Fibroblast of skin of abdomen (primary cell): ENCODE measurements at places on chromosomes 2 and 18.
A peak's percentile ranks its signal among the peaks of the same experiment; 100 is the strongest.

DNA sequence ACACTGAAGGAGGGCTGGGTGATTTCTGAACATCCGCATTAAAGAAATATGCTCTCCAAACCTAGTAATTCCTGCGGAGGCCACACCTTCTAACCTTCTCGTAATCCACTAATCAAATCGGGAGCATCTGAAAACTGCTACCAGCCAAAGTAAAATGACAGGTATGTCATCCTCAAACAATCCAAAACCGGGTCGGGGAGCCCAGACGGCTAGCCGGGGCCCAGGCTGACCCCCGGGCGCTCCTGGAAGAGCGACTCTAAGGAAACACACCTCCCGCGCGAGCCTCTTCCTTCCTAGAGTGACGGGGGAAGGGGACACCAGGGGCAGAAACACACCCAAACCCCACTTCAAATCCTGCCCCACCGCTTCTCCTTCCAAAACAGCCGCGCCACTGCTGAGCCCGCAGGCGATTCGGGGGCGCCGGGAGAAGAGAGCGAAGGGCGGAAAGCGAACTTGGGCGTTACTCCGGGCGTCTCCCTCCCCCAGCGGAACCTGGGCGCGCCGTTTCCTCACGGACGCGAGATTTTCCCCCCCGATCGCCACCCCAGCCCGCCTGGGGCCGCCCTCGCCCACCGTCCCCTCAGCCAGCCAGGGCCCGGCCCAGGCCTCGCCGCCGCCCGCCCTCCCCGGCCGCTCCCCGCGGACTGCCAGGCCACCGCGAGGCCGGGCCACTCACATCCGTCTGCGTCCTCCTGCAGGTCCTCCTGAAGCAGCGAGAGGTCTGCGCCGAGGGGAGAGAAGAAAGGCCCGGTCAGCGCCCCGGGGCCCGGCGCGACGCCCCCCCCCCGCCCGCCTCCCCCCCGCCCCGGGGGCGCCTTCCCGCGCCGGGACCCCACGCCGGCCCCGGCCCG lies 584 bp downstream of the PPP4R1 start:
- DNase-seq, result peak; percentile 50

GRCh38 chr2:237633061-237633561 lies 5.7 kb downstream of the LRRFIP1 start:
- DNase-seq, result no peak

- no peak for DNase-seq
These were observed 188.2 kb downstream of the PTH2R start for GRCh38 chr2:208594642-208595385.

DNA sequence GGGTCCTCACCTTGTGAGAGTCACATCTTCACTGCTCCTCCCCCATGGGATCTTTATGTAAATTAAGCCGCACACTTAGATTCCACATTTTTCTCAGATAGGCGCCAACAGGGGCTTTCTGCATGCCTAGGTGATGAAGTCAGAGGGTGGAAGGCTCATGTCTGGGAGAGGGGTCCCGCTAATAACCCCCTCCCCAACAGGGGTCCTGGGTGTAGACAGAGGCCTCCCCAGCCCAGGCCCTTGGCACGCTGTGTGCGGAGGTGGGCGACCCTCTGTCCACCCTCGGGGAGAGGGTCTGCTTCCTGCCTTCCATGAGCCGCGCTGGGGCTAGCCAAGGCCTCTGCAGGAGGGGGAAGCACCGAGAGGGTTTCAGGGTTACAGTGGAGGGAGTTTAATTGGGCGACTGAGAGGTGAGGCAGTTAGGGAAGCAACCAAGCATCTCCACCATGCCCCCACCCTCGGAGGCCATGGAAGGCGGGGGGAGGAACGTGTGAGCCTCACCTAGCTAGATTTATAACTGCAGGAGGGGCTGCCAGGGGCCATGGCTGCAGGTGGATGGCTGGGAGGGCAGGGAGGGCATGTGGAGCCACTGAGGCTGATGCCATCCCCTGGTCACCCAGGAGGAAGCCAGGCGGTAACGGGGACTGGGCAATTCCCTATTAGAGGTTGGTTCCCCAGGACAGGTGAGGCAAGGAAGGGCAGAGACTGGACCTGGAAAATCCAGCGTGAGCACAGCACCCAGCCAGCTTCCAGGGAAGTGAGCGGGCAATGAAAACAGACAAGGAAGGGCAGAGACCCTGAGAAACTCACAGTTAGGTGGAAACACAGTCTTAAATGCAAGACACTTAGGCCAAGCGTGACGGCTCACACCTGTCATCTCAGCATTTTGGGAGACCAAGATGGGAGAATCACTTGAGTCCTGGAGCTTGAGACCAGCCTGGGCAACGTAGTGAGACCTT lies 7.7 kb upstream of the PXDN start:
- no peak for DNase-seq

- DNase-seq, result no peak
These were observed 3.7 kb upstream of the LRP2 start for GRCh38 chr2:169366066-169366465.

GRCh38 chr2:95379371-95379831 lies 23.1 kb upstream of the FAHD2A start:
- DNase-seq, result no peak

DNA sequence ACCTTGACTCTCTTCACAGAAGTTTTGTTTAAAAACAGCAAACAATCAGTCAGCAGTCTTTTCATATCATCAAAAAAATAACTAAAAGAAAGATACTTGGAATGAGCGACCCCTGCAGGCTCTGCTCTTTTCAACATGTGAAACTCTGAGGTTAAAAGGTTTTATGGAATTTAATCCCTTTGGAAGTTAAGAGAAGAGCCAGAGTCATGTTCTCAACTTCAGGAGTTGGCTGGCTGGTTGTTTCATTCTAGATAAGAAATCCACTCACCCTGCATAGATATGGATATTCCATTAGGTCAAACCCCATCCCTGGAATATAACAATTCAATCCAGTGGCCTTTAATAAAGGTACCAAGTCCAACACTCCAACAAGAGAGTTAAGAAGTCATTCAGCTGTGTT lies 115.6 kb upstream of the RMDN2 start:
- DNase-seq, result peak; percentile 68

GRCh38 chr2:160246356-160246755 lies 46.3 kb upstream of the ITGB6 start:
- peak; percentile 35 for DNase-seq

- no peak for DNase-seq
These were observed 336.3 kb upstream of the NRXN1 start for GRCh38 chr2:51368250-51368649.

- no peak for DNase-seq
These were observed 1.5 kb downstream of the GALR1 start for GRCh38 chr18:77250926-77251729.

DNA sequence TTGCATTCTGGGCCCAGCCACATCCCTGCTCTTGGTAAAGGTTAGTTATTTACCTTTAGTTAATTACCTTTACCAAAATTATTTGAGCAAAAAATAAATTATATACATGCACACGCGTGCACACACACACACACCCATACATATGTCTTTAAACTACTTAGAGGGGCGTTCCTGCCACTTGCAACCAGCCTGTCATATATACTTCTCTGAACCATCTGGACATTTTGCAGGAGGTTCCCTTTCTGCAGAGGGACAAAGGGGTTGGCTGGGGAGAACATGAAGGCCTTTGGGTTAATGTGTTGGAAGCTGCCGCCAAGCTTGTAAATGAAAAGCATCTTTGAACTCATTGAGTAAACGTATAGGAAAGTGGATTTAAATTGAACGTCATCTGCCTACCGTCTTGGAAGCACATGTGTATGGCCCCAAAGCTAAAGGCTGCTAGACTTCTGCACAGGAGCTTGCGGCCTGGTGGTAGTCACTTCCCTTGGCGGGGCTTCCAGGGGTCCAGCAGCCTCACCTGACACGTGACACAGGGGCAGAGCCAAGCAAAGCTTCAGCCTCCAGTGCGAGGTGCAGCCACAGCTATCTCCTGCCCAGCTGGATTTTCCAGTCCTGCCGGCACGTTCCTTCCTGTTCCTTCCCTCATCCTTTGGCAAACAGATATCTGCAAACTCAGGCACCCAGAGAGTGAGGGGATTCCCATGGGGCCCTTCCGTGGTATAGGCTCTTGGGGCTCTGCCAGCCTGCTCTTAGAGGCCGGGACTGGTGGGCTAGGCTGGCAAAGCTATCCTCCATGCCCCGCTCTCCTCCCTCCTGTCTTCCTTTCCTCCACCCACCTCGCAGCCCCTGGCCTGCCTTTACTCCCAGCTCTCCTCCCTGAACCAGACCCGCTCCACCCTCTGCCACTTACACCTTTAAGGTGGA lies 46.1 kb downstream of the SERTAD2 start:
- DNase-seq, result no peak

DNA sequence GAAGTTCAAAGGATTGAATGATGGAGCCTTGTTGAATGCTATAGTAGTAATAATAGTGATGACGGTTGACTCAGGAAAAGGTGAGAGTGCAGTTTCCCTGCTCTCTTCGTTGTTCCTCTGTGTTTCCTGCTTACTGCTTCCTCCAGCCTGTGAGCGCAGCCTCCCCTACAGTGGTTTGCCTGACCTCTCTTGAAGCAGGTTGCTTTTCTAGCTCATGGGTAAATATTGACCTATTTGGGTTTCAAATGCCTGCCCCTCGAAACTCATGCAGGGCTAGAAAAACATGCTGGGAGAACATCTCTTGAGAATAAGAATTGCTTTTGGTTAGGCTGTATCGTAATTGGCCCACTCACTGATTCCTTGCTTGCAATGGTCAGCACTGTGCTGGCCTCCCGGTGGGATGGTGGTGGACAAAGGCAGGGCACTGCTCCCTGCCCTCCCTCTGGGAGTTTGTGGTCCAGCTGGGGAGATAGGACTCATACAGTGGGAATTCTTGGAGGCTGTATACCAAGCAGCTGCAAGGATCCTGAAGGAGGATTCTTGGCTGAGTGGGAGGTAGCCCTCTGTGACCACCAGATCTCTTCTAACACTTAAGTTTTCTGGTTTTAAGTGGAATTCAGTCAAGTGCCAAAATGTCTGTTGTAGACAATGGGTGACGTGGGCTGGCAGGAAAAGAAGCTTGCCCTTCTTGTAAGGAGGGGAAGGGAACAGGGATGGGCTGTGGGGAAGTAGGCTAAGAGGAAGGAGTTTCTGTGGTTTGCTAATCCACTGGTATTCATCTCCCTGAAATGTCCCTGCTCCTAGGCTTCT lies 5.4 kb upstream of the RNF181 start:
- DNase-seq, result peak; percentile 93

- no peak for DNase-seq
These were observed 7.1 kb downstream of the UBXN2A start for GRCh38 chr2:23947350-23947749.

- no peak for DNase-seq
These were observed 6.4 kb downstream of the MBOAT2 start for GRCh38 chr2:8997108-8997507.

DNA sequence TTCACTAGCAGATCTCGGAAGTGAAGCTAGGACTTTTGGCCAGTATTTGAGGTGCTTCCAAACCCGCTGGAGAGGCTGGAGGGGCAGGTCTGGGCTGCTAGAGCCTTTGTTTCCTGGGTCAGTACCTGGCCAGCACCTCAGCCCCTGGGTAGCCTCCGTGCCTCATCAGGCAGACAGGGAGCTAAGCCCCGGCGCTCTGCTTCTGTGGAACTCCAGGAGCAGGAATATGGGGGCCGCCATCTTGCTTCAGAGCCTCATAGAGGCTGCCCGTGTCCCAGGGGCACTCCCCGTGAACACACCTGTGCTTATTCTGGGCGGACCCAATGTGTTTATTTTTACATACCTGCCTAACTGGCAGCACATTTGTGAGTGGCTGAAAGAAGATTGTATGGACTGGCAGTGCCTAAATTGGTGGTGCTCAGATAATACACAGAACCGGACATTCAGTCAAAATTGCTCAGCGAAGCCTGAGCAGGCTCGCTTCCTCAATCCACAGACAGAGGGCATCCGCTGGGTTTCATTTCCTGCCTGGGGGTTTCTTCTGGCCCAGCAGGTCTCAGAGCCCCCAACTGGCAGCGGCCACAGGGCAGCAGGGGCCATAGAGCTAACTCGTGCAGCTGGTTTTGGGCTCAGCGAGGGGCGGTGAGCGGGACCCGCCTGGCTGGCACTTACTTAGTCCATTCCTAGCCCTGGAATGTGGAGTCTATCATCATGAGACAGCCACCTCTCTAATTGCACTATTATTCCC lies 176.8 kb upstream of the ALKAL2 start:
- no peak for DNase-seq

GRCh38 chr18:12976305-12976704 lies 14.9 kb upstream of the CEP192 start:
- no peak for DNase-seq

GRCh38 chr18:61414086-61414485 lies 80.9 kb downstream of the CDH20 start:
- DNase-seq, result no peak

DNA sequence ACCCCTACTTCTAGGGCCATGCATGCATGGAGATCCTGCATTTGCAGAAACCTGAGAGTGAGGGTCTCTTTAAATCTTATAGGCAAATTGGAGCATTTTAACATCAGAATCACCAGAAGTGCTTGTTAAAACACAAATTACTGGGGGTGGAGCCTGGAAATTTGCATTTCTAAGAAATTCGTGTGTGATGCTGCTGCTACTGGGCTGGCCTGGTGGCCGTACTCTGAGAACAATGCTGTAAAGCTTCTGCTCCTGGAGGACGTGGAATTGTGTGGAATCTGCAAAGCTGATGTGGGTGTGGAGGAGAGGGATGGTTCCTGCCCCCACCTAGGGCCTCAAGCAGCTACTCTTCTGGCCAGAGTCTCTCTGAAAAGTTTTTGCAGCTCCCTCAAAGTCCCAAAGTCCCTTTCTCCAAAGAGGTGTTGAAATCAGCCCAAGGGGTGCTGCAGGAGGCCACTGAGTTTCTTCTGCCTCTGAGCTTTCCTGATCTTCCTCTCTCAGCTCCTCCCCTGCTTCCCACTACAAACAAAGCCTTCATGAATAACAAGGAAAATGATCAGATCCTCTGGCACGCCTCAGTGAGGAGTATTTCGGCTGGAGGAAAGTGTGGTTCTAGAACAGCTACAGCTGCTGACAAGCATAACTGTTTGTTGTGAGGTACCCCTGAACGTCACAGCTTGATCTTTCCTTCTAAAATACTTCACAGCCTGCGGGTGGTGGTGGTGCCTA lies 508.3 kb downstream of the CNTNAP5 start:
- DNase-seq, result no peak

DNA sequence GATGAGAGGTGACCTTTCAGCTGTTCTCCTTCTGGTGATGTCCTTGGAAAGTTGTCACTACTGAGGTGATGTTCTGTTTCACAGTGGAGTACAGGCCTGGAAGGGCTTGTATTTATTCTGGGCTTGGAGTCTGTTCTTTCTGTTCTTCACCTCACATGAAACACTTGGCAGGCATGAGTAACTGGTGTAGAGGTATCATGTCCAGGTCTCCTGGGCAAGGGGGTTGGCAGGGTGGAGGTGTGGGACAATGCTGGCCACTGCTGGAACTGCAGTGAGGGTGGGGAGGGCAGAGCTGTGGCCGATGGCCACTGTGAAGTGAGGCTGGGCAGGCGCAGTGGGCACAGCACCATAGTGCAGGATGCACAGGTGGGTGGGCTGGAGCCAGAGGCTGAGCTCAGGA lies 35.4 kb downstream of the PLEKHB2 start:
- DNase-seq, result no peak

- no peak for DNase-seq
These were observed 1488.8 kb upstream of the NXPH2 start for GRCh38 chr2:140269000-140269399.

GRCh38 chr2:143255899-143256298 lies 126.7 kb downstream of the ARHGAP15 start:
- no peak for DNase-seq
